MV-4-11 (cell line): ENCODE measurements at places on chromosomes 7 and 10.
A peak's percentile ranks its signal among the peaks of the same experiment; 100 is the strongest.

GRCh38 chr10:93062514-93063143 is 2.0 kb downstream of the CYP26C1 start:
- no peak for DNase-seq

- DNase-seq: no peak
Measured at GRCh38 chr7:152465119-152465387, 29.2 kb upstream of the KMT2C start.

DNA sequence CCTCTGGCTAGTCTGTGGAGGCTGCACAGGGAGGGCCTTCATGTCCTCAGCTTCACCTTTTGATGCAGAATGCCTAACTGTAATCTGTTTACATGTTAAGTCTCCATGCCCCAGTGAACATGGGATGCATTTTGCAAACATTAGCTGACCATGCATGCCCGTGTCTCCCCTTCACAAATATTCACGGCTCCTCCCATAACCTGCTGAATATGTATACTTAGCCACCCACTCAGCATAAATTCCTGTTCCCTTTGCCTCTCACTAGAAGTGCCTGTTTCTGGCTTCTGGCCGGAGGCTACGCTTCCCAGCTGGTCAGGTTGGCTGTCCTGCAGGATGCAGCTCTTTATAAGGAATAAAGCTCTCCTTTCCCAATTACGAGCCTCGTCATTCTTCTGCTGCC is 552.7 kb downstream of the DNAJB6 start:
- DNase-seq: no peak

GRCh38 chr7:28836716-28837115 is 121.4 kb downstream of the TRIL start:
- DNase-seq: no peak

DNA sequence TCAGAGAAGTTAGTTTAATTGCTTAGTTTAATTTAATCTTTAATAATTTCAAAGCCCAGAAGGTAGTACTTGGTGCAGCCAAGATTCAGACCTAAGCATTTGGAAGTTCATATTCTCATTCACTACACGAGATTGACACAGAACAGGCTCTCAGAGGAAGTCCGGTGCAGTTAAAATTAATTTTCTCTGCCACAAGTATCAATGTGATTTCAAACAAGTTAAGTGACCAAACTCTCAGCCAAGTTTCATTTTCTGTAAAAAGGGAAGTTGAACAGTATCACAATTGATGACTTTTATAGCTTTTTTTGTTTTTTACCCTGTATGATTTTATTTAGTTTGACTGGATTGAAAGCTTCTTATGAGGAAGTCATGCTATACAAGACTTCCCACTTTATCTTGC is 1494.9 kb upstream of the LRRTM3 start:
- DNase-seq: peak; percentile 84

DNA sequence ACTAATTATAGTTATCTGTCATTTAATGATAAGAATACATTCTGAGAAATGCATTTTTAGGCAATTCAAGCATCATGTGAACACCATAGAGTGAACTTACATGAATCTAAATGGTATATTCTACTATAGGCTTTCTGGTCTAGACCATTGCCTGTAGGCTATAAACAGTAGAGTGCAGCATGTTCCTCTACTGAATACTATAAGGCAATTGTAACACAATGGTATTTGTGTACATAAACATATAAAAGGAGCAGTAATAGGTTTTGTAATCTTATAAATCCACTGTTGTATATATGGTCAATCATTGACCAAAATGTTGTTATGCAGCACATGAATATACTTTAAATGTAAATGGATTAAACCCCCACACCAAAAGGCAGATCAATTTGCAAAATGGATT is 71.6 kb downstream of the AKR1C4 start:
- no peak for DNase-seq

GRCh38 chr10:38226385-38226784 is 132.2 kb downstream of the ZNF37A start:
- DNase-seq: no peak

DNA sequence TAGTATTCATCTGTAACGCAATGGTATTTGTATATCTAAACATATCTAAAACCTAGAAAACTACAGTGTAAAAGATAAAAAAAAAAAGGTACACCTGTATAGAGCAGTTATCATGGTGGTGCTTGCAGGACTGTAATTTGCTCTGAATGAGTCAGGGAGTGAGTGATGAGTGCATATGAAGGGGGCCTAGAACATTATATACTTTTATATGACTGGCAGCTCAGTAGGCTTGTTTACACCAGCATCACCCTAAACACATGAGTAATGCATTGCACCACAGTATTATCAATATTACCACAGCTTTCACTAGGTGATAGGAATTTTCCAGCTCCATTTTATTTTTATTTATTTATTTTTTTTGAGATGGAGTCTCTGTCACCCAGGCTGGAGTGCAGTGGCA is 40.8 kb downstream of the TRIM24 start:
- DNase-seq: no peak

- DNase-seq: peak; percentile 89
Measured at GRCh38 chr10:14740684-14741247, 33.9 kb downstream of the FAM107B start.

DNA sequence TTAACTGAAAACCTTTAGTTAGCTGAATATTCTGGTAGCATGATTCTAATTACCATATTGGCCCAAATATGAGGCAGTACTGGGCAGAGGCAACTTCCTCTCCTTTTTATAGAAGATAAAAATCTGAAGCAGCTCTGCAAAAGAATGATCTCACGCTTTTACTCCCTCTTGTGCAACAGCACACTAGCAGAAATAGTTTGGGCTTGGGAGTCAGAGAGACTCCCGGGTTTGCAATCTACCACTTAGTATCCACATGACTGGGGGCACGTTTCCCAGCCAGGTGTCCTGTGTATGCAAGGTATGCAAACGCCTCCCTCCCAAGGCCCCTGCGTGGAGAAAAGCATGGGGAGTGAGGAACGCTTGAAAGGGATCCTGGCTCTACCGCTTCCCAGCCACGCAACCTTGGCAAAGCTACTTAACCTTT is 47.2 kb upstream of the RHEB start:
- DNase-seq: peak; percentile 63

- DNase-seq: no peak
Measured at GRCh38 chr10:12121673-12122072, 7.8 kb upstream of the SEC61A2 start.

DNA sequence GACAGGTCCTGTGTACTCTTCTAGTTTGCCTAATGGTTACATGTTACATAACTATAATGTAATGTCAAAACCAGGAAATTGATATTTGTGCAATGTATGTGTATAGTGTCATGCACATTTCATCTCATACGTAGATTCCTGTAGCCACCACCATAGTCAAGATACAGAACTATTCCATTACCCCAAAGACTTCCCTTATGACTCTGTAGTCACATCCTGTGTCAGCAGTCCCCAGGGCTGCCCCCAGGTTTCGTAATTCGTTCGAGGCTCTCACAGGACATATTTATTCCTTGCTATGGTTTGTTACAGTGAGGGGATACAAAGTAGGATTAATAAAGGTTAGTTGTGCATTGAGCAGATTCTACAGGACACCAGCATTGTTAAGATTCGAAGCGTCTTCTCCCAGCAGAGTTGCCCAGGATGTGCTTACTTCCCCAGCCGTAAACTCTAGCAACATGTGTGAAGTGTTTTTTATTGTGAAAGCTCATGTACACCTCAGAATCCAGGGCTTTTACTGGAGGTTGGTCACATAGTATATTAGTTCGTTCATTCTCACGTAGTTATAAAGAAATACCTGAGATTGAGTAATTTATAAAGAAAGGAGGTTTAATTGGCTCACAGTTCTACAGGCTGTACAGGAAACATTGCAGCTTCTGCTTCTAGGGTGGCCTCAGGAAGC is 18.6 kb downstream of the RABGEF1 start:
- DNase-seq: peak; percentile 92

DNA sequence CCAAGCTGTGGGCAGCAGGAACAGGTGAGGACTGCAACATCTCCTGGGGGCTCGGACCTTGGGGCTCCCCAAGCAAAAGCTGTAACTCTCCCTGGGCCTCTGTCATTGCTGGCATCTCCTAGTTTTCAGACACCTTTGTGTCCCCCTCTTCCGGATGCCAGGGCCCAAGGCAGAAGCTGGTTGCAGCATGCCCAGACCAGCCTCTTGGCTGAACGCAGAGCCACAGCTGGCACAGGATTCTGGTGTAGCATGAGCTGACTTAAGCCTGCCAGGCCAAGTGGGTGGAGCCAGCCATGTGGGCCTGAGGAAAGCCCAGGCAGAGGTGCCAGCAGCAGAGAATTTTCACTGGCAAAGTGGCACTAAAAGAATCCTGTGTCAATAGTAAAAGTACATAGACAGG is 43.5 kb downstream of the ZWINT start:
- no peak for DNase-seq

- no peak for DNase-seq
Measured at GRCh38 chr10:10796061-10796773, 221.5 kb upstream of the CELF2 start.

GRCh38 chr10:49540056-49540797 is 1.3 kb upstream of the ERCC6 start:
- DNase-seq: no peak

GRCh38 chr10:86613905-86614304 is 40.4 kb upstream of the OPN4 start:
- no peak for DNase-seq

- no peak for DNase-seq
Measured at GRCh38 chr10:89469517-89469916, 55.1 kb downstream of the IFIT5 start.

- DNase-seq: peak; percentile 42
Measured at GRCh38 chr7:66921918-66922486, 977 bp downstream of the TMEM248 start.

- no peak for DNase-seq
Measured at GRCh38 chr7:126487728-126488442, 764.9 kb downstream of the GRM8 start.

DNA sequence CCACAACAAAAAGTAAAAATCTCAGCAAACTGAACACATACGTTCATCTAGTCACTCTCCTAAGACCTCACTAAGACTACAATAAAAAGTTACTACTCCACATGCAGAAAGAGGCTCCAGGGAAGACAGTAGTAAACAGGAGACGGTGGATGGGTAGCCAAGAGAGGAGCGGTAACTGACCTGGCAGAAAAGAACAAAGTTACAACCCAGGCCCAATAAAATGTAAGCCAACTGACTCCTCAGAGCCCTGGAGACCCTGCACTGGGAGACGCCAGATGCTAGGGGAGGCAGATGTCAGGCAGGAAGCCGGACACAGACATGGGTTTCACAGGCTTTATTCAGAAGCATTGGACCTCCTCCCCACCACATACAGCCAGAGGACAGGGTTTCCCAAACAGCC is 181.1 kb upstream of the NFE2L3 start:
- DNase-seq: no peak

DNA sequence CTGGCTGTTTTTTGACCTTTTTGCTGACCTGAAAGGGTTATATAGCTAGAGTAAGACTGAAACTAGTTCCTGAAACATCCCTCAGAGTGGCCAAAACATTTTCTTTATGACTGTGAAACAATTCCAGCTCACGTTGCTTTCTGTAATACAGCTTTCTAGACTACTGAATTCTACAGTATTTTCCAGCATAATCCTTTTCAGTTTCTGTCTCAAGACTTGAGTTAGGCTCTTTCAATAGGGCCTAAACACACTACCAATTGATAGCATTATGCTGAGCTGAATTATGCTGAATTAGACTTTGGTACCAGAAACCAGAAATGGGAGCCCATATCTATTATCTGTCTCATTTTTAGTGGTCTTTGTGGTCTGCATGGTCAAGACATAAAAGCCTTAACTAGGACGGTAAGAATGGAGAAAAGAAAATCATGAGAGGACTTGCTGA is 72.6 kb downstream of the EPDR1 start:
- no peak for DNase-seq

GRCh38 chr7:108528183-108528712 is 2.3 kb upstream of the PNPLA8 start:
- no peak for DNase-seq

GRCh38 chr7:140275069-140275965 is 98.5 kb upstream of the KDM7A start:
- DNase-seq: no peak

- no peak for DNase-seq
Measured at GRCh38 chr7:45645141-45645969, 71.2 kb downstream of the ADCY1 start.

GRCh38 chr10:103985726-103986125 is 18.8 kb downstream of the SLK start:
- no peak for DNase-seq

GRCh38 chr7:16463520-16463919 is 2.0 kb downstream of the SOSTDC1 start:
- no peak for DNase-seq

- DNase-seq: no peak
Measured at GRCh38 chr7:132393789-132394261, 182.4 kb downstream of the PLXNA4 start.

- no peak for DNase-seq
Measured at GRCh38 chr7:55381696-55382095, 16.6 kb downstream of the LANCL2 start.

GRCh38 chr10:82888809-82889455 is 1013.9 kb downstream of the NRG3 start:
- no peak for DNase-seq

DNA sequence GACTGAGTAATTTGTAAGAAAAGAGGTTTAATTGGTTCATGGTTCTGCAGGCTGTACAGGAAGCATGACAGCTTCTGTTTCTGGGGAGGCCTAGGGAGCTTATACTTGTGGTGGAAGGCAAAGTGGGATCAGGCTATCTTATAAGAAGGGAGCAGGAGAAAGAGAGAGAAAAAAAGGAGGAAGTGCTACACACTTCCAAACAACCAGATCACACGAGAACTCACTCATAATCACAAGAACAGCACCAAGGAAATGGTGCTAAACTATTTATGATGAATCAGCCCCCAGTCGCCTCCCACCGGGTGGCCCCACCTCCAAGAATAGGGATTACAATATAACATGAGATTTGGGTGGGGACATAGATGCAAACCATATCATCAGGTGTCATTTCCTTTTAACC is 89.1 kb upstream of the KCNMA1 start:
- DNase-seq: peak; percentile 20

GRCh38 chr7:99155211-99155610 is 11.3 kb upstream of the SMURF1 start:
- DNase-seq: peak; percentile 89

DNA sequence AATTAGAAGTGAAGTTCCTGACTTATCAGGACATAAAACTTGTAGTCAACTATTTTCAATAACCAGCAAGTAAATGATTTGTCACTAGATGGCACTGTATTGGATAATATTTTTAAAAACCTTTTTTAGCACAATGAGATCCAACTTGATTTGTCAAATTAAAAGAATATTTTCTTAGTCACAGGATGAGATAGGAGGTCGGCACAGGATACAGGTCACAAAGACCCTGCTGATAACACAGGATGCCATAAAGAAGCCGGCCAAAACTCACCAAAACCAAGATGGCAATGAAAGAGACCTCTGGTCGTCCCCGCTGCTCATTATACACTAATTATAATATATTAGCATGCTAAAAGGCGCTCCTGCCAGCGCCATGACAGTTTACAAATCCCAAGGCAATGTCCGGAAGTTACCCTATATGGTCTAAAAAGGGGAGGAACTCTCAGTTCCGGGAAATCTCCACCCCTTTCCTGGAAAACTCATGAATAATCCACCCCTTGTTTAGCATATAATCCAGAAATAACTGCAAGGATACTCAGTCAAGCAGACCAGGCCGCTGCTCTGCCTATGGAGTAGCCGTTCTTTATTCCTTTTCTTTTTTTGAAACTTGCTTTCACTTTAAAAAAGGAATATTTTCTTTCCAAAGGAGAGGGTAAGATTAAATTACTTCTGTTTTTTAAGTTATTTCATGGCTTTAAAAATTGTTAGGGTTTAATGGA is 255.7 kb upstream of the MKLN1 start:
- peak; percentile 86 for DNase-seq
